H54 (cell line): ENCODE measurements at places on chromosomes 5 and 9.

DNA sequence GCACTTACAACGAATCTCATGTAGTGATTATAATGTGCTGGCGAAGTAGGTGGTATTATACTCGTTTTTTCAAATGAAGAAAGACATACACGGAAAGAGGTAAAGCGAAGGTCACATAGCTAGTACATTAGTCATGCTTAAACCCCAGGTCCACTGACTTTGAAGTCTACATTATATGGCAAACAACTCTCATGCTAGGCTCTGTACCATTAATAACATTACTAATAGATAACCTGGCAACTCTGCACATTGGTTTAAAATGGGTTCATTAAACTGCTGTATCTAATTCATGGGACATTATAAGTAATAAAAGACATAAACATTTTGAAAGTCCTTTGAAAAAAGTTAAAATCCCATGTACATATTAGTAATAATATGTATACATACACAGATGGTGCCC lies 21.2 kb downstream of the FYB1 start:
- no peak for DNase-seq

DNA sequence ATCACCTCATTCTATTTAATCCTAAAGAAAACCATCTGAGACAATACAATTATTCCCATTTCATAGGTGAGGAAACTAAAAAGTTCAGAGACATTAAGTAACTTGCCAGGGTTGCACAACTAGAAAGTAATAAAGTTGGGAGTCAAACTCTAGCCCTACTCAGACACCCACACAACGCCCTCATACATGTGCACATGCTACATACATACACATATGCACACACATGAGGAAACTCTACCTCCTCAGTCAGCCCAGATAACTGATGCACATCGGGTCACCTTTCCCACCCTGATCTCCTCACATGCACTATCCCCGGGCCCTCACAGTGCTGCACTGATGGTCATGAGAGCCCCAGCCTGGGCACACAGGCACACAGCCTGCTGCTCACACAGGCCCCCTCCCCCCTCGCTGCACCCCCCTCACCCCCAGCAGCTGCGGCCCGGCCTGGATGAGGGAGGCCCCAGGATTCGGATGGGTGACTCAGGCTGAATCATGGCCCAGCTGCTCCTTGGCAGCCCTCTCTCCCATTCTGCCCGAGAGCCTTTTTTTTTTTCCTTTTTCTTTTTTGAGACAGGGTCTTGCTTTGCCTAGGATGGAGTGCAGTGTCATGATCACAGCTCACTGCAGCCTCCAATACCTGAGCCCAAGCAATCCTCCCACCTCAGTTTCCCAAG lies 5.0 kb upstream of the GPRIN1 start:
- peak; percentile 88 for DNase-seq

GRCh38 chr9:115035841-115036612 lies 81.9 kb downstream of the TNC start:
- no peak for DNase-seq

- no peak for DNase-seq
These were observed 192.2 kb downstream of the TMEM167A start for GRCh38 chr5:82884821-82885471.

DNA sequence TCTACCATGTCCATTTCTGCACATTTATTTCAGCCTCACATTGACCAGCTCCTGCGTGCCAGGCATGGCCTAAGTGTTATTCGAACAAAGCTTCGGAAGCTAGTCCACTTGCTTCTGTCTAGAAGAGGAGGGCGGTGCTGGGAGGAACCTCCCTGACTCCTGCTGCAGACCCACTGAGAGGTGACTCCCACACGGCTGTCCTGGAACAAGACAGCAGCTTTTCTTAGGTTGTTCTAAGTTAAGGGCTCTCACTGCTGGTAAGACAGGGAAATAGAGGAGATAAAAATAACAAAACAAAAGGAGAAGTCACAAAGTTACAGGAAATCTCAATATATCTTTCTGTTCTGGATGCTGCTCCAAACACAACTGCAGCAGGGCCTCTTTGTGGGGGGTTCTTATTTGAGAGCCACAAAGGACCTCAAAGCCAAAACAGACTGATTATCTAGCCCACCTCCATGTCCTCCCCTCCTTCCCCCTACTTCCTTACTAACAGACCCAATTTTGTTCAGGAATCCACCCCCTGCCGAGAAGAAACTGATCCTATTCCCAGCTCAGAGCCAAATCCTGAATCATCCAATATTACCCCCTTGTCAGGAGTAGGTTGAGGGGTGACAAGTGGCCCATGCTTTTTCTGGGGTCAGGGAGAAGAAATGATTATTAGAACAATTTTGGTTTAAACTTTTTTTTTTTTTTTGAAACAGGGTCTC lies 28.4 kb upstream of the KCNIP1 start:
- DNase-seq: no peak

DNA sequence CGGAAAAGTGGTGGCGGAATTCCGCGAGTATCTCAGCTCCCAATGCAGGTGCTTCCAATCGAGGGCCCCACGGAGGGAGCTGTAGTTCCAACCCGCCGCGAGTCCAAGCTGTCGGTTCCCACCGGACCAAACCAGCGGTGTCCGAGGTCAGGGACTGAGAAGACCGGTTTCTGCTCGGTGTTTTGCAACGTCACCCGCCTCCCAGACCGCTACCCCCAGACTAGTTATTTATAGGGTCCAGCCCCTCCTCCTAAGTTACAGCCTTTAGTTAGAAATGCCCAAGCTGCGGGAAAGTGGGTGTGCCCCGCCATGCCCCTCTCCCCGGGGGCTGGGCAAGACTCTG lies 677 bp upstream of the MYORG start:
- DNase-seq: peak; percentile 19

DNA sequence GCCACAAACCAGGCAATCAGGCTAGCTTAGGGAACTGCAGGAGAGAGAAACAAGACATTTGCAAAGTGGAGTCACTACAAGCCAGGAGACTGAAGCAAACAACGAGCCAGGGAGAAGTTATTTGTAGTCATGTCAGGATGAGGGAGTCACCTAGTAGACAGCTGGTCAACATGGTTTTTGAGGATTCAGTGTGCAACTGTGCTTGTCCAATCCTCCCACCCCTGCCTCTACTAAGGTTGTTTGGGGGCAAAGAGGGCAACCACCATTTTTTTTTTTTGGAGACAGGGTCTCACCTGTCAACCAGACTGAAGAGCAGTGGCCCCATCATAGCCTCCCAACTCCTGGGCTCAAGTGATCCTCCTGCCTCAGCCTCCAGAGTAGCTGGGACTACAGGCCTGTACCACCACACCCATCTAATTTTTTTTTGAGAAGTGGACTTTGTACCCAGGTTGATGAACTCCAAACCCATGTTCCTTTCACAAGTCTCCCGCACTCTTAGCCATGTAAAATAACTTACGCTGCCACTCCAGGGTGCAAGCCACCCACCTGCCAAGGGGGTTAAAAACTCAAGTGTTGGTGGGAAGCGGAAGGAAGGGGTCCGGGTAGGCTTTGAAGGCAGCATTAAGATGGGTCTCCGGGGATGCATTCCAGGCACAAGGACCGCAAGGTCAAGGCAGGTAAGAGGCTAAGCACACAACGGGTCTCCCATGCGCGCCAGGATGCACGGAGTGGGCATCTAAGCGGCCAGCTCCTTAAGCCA lies 995 bp downstream of the RPL35 start:
- DNase-seq: no peak

DNA sequence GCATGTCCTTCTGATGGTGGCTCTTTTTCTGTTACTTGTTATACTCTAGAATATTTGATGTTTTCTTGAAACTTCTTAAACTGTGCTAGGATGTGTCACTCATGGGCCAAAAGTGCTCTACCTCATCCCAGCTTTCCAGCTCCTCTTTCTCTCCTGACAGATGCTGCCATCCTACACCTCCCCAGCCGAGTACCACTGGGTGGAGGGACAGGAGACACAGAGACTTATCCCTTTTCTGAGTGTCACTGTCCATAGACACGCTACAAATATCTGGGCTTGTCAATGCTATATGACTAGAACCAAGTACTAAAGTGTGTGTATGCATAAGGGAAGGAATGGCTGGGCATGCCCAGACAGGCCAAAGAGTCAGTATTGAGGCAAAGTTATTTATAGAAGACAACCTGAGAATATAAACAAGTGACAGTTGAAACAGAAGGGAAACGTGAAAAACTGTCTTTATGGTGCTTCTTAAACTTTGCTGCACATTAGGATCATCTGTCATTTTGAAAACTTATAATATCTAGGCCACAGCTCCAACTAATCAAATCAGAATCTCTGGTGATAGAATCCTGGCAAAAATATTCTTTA lies 188.0 kb downstream of the CARTPT start:
- no peak for DNase-seq

GRCh38 chr9:91495450-91495849 lies 71.8 kb upstream of the NFIL3 start:
- peak; percentile 42 for DNase-seq

DNA sequence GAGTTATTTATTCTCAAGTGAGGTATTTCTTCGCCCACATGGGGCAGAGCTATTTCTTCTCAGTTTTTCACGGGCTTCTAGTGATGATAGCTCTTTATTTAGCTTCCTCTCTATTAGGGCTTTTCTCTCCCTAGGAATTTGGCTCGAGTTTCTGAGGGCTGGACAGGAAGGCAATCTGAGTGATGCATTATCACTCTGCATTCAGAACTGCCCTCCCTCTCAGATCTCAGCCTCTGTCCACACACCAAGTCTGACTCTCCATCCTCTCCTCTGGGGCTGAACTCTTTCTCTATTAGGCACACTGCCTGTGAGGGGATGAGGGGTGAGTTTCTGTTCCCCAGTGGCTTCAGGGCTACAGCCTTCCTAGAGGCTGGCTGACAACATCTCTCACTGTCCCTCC lies 14.9 kb upstream of the SCAMP1 start:
- DNase-seq: no peak

GRCh38 chr9:95055851-95056551 lies 261.5 kb downstream of the FANCC start:
- DNase-seq: no peak

- DNase-seq: no peak
These were observed 4.1 kb upstream of the PTBP3 start for GRCh38 chr9:112337547-112337946.

DNA sequence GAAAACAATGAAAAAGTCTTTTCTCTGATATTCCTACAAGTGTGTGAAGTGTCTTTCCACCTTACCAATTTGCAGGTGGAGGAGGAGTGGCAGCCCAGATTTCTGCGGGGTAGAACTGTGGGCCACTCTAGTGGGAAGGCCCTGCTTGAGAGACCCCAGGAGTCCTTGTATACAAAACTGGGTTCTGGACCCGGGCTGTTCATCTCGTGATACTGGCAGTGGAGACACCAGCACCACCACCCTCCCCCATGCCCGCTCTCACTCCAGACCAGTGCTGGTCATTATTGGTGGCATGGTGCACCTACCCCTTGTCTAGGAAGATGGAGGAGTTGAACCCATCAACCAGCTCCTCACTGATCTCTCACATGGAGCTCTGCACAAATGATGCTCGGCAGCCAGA lies 16.2 kb upstream of the TDRD7 start:
- DNase-seq: no peak

GRCh38 chr9:78033870-78034269 lies 2.3 kb upstream of the GNAQ start:
- DNase-seq: no peak

- no peak for DNase-seq
These were observed 70.4 kb downstream of the GADD45G start for GRCh38 chr9:89675058-89675742.

GRCh38 chr5:56852228-56853000 lies 37.1 kb downstream of the MAP3K1 start:
- no peak for DNase-seq

DNA sequence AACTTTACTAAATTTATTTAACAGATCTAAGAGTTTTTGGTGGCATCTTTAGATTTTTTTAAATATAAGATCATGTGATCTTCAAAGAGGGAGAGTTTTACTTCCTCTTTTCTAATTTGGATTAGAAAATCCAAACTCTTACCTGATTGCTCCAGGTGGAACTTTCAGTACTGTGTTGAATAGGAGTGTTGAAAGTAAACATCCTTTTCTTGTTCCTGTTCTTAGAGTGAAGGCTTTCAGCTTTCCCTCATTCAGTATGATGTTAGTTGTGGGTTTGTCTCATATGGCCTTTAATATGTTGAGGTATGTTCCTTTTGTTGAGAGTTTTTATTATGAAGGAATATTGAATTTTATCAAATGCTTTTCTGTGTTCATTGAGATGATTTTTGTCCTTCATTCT lies 650.0 kb upstream of the SGCD start:
- no peak for DNase-seq

DNA sequence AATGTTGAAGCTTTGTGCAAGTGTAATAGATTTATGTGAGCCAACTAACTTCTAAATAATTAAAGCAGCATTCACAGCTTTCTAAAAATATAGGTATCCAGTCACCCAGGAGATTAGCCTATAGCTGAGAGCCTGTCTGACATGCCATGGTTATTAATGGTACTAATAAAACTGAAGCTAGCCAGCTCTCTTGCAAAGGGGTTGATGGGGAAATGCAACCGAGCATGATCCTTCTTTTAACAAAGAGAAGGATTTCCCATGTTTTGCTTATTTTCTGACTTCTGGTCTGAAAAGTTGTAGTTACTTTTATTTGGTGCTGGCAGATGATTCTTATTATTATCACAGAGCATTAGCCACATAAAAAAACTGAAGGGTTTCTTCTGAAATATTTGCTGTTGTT lies 488.7 kb upstream of the CYLC2 start:
- DNase-seq: no peak

GRCh38 chr5:171494452-171495121 lies 75.1 kb downstream of the FGF18 start:
- peak; percentile 68 for DNase-seq

GRCh38 chr9:128211186-128211980 lies 8.2 kb downstream of the DNM1 start:
- DNase-seq: no peak

DNA sequence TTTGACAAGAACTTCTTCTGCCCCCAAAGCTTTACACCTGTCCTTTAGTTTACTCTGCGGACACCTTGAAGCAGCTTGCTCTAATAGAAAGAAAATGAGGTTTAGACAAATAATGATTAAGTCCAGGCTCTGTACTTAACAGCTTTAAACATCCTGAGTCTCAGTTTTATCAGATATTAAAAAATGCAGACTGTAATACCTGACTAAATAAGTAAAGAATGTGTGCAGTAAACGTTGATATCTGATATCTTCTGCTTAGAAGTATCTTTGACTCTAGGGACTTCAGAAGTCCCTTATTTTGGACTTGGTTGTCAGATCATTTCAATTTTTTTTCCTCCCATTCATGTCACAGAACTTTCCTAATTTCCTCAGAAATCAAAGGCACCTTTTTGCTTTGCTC lies 1060.4 kb downstream of the CDH12 start:
- no peak for DNase-seq

GRCh38 chr5:9774472-9775079 lies 144.4 kb upstream of the TAS2R1 start:
- DNase-seq: no peak

GRCh38 chr5:31459594-31459993 lies 72.3 kb downstream of the DROSHA start:
- DNase-seq: no peak
